Stimulated activated memory B cell treated with anti-CD40 and anti-IgM and Interleukin-4, amounts not matched to agents 10 μg/mL and 1 μg/mL and 100 μg/mL, for 72 hours (primary cell): ENCODE measurements at places on chromosomes 11 and 22.

DNA sequence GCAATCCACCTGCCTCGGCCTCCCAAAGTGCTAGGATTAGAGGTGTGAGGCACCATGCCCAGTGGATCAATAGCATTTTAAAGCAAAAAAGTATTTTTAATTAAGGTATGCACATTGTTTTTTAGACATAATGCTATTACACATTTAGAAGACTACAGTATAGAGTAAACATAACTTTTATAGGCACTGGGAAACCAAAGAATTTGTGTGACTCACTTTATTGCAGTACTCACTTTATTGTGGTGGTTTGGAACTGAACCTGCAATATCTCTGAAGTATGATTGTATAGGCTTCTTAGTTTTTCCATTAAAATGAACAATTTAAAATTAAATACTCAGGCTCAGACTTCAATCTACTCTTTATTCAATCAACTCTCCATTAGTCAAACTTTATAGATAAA is 17.5 kb upstream of the CD3E start:
- ATAC-seq: no peak

DNA sequence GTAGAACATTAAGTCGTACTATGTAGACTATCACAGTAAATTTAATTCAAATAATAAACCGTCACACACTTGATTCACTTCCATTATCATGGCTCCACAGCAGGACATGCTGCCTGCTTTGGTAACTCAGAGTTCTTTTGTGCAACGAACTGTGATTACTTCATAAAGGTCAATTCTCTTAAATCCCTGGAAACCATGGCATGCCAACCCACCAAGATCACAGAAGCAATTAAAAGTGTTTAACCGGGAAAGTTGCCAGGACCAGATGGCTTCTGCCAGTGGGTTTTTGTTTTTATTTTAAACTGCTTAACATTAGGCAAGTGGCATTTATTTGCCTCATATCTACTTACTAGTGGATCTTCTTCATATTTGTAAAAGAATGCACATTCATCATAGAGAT is 1162.1 kb downstream of the DLG2 start:
- no peak for ATAC-seq

GRCh38 chr11:14861680-14862079 is 30.4 kb downstream of the CYP2R1 start:
- ATAC-seq: no peak

- no peak for ATAC-seq
Observed at GRCh38 chr11:95104121-95104830, 14.6 kb downstream of the ENDOD1 start.

GRCh38 chr22:19905347-19906276 is 36.0 kb upstream of the COMT start:
- no peak for ATAC-seq

GRCh38 chr11:34757026-34757451 is 136.1 kb downstream of the EHF start:
- ATAC-seq: no peak

DNA sequence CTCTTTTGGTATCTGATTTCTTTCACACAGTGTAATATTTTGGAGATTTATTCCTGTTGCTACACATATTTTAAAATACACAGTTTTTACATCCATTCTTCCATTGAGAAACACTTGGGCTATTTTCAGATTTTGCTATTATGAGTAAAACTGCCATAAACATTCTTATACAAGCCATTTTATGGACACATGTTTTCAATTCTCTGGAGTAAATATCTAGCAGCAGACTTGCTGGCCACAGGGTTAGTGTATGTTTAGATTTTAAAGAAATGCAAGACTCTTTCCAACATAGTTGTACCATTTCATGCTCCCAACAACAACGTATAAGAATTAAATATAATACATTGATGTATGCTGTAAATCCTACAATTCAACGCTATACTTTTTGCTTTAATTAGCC is 360.8 kb upstream of the PITPNB start:
- ATAC-seq: no peak

DNA sequence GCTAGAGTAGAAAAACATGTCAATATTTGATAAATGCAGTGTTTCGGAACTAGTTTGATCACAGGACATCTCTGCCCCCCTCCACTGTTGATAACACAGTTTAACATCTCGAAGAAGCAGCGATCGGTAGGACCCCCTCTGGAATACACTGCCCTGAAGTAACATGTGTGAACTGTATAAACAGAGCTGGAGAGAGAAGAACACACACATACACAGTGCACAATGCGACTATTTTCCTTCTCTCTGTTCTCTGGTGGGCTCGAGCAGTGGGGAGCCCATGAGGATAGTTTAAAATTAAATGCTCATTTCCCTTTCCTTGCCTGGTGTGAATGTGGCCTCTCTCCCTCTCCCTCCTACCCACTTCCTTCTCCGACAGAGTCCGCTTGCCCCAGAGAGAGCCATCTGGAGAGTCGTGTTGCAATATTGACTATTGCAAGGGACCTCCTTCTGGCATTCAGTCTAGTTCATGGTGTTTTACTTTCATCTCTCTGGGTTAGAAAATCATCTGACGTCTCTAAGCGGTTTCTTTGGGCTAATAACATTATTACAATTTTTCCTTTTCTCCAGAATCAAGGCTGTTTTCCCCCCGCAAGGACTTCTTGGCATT is 51.6 kb upstream of the BARX2 start:
- no peak for ATAC-seq

- ATAC-seq: no peak
Observed at GRCh38 chr22:50436841-50437341, 37.9 kb downstream of the SBF1 start.
